ENCODE measurements at places on chromosomes 13 and 19.

DNA sequence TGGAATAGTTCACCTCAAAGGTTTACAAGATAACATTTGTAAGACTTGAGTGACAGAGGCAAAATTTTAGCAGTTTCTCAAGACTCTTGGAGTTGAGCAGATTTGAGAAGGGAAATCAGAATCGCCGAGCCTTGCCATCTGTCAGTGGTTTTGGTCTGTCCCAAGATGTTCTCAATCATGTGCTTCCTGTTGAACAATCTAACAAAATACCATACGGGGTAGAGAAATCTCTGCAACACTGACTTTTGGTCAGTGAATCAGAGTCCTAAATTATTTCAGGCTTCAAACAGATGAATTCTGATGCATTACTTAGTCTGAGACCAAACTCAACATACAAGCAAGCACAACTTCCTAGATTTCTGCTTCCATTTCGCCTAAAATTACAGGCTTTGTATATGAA lies 3.8 kb downstream of the KCTD12 start:
- DNase-seq, result no peak

- no peak for DNase-seq
Measured at GRCh38 chr13:113661509-113661908, 3.5 kb upstream of the ATP4B start.

DNA sequence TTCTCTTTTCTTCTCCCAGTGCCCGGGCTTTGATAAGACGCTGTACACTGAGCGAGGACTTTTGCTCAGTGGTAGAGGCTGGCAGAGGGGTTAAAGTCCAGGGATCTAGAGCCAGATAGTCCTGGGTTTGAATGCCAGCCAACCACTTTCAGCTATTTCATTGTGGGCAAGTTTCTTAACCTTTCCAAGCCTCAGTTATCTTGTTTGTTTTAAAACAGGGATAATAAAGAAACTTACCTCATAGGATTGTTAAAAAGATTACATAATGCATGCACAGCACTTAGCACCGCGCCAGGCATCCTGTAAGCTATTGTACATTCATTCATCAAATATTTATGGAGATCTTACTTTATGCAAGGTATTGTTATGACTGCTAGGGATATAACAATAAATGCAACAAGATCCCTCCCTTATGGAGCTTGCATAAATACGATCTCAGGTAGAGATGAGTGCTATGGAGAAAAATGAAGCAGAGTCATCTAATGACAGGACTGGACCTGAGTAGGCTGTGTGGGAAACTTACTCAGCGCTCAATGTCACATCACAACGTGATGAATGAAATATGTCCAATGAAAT lies 70.8 kb downstream of the LNX2 start:
- no peak for DNase-seq

DNA sequence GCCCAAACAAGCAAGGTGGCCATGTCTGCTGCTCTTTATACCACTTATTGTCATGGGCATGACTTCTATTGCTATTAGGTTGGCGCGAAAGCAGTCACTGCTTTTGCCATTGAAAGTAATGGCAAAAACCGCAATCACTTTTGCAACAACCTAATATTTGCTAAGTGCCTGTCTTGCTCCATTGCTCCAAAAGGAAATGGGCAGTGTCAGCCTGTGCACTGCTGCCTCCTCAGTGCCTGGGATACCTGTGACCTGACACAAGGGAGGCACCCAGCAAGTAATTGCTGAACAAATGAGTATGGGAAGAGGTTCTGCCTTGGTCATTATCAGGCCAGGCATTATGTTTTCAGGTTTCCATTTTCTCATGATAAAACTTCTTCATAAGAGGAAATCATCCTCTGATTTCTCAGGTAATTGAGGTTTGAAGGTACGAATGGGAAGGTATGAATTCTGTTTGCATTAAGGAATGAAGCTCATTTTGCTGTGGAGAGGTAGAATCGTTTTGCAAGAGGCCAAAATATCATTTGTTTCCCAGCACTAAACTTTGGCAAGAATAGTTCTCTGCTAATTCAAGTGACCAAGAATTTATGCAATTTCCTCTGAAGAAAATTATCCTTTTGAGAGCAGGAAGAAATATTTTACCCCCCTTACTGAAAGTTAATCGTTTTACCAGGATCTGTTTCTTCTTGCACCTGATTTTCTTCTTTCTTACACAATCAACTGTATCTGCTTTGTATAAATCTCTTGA lies 128.4 kb upstream of the SPRY2 start:
- DNase-seq, result no peak

DNA sequence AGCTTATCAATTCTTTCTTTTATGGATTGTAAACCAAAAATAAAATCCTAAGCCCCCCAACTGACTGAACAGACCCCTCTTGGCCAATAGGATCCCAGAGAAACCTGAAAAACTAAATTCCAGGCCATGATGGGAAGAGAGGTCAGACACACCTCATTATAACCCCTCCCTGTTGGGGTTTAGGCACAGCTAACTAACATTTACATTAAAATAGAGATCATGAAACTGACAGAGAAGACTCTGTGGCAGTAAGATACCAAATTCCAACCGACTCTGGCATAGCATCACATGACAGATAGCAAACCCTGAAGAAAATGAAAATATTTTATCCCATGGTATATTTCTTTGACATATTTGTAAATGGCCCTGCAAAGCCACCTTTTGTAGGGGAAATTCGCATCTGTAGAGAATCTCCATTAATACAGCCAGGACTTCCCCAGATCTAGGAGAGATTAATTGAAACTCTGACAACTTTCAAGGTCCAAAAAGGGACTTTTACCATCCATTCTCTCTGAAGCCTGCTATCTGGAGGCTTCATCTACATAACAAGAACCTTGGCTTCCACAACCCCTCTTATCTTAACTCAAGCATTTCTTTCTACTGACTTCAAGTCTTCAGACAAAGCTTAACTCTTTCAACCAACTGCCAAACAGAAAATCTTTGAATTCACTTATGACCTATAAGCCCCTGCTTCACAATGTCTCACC lies 27.1 kb upstream of the GAS6 start:
- no peak for DNase-seq

DNA sequence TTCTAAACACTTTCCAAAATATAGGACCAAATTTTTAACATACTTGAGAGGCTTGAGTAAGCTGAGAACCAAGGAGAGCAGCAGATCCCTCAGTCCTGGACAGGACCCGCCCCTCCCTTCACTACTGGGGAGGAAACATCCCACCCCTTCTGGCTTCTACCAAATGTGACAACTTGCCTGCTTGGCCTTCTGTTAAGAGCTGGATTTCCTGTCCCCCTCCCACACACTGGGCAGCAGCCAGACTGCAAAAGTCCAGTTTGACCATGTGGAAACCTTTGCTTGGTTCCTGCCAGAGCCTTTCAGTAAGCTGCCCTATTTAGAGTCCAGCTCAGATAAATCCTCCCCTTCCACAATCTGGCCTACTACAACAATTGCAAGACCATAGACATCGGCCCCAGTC lies 84.3 kb downstream of the FGF14 start:
- no peak for DNase-seq

- no peak for DNase-seq
Measured at GRCh38 chr19:32824916-32825608, 44.5 kb downstream of the SLC7A9 start.

- no peak for DNase-seq
Measured at GRCh38 chr13:23610966-23611491, 40.8 kb downstream of the TNFRSF19 start.

All from progenitor cell of endocrine pancreas (in vitro differentiated cells).